Thoracic aorta (tissue), 2 donors: ENCODE measurements at places on chromosomes 2 and 18. TPM values are rescaled to one million over a fixed set of nuclear protein-coding genes. Genes with fewer than 3 reads are reported as not detected.

Gene IL37
- total RNA-seq: not detected

Gene FBXO48
- 0.41 TPM for total RNA-seq

Gene MCFD2
- 79.9 TPM for total RNA-seq

Gene KCNG2
- 1.5 TPM for total RNA-seq

Gene ABCG5
- total RNA-seq: not detected

- no peak for DNase-seq
Observed at GRCh38 chr2:100580367-100581276, 17.8 kb downstream of the PDCL3 start.

- no peak for DNase-seq
Observed at GRCh38 chr18:23935804-23936203, 78.8 kb upstream of the TTC39C start.

- no peak for DNase-seq
Observed at GRCh38 chr2:155393406-155393805, 694.9 kb downstream of the KCNJ3 start.

- no peak for DNase-seq
Observed at GRCh38 chr18:12391487-12392165, 14.6 kb upstream of the AFG3L2 start.

DNA sequence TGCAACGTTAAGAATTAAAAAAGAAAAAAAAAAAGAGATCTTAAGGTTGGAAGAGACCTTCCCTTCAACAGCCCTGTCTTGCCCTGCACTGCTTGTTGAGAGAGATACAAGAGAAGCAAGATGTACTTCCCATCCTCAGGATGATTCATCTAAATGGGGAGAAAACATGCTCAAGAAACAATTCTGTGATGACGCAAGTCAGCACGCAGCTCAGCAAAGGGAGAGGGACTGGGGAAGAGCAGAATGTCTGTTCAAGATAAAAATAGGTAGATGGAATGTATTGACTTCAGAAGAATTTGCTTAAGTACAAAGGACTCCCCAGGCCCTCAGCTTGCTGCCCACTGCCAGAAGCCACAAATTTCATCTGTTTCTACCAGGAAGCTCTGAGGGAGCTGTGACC is 198.2 kb upstream of the SPRED2 start:
- DNase-seq: no peak

DNA sequence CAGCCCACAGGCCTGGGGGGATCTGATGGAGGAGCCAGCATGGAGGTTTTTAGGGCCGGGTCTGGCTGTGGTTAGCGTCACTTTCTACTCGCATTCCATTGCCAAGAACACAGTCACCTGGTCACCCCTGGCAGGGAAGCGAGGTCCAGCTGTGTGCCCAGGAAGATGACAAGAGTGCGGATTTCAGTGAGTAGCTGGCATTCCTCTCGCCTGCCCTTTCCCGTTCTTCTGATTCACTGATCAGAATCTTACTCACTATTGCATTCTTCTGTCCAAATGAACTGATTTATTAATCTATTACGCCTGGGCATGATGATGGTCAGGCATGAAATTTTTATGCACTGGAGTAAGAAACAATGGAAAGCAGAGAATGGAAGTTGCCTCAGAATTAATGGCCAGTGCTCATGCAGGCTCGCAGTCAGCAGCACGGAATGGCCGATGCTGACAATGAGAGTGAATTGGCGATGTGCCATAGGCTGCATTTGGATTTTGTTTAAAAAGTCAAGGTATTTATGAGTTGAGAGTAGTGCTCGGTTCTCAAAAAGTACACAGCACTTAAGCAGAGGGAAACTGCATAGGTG is 76.4 kb upstream of the MGAT5 start:
- no peak for DNase-seq

DNA sequence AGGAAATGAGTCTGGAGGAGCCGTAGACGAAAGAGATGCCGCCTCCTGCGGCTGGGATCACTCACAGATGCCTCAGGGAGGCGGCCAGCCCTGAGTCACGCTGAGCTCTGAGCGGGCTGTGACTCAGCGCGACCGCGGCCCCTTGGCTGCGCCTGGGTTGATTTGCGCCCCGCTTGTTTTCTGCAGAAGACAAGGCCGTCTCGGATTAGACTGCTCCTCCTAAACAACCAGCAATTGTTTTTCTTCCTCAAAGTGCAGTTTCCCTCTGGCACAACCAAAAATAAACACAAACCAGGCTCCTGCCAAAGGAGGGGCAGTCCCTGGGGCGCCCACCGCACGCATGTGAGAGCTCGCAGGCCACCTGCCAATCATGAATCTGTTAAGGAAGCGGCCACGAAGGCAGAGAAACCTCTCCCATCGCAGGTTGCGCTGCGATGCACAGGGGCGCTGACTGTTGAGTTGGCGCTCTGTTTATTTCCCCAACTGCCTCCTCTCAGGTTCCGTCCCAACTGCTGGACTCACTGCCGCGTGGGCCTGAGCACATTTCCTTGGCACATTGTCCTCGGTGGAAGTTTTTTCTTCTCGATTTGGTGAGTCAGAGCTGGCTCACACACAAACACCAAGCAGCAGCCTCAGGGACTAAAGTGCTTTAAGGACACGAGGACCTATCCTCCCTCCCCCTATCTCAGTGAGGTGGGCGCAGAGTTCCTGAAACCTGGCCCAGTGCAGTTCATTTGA is 85.2 kb upstream of the NDUFV2 start:
- peak; percentile 35 for DNase-seq
